NT2/D1 (cell line): ENCODE measurements at places on chromosomes 5 and 9.

GRCh38 chr5:153365547-153365946, 124.9 kb upstream of the GRIA1 start:
- no peak for DNase-seq

DNA sequence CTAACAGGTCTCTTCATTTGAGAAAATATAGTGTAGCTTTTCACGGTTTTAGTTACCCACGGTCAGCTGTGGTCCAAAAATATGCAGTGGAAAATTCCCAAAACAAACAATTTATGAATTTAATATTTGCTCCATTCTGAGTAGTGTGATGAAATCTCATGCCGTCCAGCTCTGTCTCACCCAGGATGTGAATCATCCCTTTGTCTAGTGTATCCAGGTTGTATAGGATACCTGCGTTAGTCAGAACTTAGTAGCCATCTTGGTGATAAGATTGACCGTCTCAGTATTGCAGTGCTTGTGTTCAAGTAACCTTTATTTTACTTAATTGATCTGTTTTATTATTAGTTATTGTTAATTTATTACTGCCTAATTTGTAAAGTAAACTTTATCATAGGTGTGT, 41.1 kb downstream of the NDUFS4 start:
- DNase-seq, result no peak

DNA sequence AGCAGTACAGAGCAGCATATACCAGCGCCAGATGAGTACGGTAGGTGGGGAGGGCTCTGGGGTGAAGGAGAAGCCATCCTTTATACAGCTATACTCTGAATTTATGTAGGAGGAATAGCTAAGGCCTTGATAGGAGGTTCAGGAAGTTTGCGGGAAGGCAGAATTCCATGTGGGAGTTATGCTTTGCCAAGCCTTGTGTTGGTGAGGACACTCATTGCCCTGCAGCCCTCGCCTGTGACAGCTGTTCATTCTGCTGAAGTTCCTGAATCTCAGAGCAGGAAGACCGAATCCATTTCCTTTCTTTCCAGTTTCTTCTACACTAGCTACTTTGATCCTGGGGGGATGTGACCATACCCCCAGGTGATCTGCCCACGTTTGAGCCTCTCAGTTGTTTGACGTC, 7.7 kb downstream of the MFAP3 start:
- DNase-seq, result no peak

DNA sequence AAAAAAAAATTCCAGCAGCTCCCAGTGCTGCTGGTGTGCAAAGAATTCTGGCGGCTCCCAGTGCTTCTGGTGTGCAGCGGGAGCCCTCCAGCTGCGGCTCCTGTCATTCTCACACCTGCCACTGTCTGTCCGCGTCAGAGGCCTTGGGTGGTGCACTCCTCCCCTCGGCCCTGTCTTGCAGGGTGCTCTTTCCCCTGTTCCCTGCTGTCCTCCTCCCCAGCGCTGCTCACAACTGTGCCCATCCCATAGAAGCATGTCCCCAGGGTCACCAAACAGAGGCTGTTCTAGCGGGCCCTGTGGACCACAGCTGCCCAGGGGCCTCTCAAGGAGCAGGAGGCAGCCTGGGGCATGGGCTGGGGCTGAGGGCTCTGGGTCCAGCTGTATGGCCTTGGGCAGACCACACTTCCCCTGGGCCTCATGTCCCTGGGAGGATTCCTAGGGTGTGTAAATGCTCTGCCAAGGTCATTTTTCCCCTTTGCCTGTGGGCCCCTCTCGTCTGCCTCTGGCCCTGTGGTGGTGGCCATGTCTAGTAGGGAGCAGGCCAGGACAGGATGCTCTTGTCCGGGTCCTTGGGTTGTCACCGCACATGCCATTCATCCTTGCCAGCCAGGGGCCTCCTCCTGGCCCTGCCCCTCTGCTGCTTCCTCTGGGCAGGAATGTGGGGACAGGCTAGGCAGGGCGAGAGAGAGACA, 68.2 kb downstream of the PHF2 start:
- DNase-seq, result no peak

- no peak for DNase-seq
Observed at GRCh38 chr5:61346511-61346910, 14.5 kb downstream of the ZSWIM6 start.

- no peak for DNase-seq
Observed at GRCh38 chr5:80124121-80124918, 89.2 kb downstream of the THBS4 start.

DNA sequence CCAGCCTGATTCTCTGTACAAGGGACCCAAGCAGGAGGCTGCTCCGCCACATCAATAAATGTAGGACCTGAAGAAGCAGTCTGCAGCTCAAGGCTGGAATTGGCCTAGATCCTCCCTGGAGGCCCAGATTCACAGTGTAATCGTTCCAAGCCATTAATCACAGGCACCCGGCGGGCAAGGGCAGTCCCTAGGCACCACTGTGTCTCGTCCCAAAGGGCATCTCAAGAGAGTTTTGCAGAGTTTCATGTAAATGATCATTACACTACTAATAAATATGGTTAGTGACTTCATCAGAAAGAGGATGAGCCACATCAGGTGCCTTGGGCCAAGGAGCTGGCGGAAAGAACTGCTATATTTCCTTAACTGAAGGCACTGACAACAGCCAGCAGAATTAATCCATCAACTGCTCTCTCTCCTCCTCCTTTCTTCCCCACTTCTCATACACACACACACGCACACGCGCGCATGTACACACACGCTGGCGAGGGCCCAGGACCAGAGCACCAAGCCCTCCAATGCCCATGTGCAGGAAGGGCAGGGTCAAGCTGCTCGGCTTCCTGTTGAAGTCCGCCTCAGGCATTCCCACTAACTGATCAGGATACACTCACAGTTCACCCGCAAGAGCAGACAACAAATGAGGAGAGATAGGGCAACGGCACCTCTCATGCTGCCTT, 33.9 kb downstream of the GNAQ start:
- DNase-seq, result no peak
